HFF-Myc (cell line): ENCODE measurements at places on chromosomes 11 and 22.

- no peak for DNase-seq
These were observed 113.4 kb downstream of the MTNR1B start for GRCh38 chr11:93082900-93083299.

GRCh38 chr11:44804449-44805437 lies 78.0 kb downstream of the TSPAN18 start:
- DNase-seq: no peak

GRCh38 chr22:25763239-25763777 lies 21.3 kb downstream of the MYO18B start:
- no peak for DNase-seq

DNA sequence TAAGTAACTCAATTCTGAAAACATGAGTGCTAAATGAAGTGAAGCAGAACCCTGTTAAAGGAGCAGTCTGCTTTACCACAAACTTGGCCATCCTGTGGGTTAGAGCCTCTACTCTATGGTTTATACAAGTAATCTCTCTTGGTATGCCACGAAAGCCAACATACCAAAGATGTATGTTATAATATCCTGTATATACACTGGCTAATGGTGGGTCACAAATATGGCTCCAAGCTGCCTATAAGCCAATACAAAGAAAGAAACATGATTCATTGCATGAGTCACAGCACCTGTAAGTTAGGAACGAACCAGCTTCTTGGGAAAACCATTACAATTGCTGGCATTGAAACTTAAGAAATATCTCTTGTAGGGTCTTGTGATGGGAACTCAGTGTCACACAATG lies 16.1 kb downstream of the XRRA1 start:
- no peak for DNase-seq

DNA sequence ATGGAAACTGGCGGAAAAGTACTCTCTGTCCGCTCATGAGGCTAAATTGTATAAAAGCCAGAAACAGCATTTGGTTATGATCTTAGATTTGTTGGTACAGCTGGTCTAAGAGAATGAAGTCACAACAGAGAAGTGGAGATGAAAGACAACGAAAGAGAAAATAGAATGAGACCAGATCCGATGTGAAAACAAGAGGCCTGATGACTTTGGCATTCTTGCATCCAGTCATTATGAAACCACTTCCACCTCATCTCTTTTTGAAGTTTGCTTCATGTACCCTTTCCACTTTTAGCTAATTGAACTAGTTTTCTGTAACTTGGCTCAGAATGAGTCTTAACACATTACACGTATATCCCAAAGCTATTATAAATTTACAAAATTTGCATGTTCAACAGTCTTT lies 1431.7 kb downstream of the LRRC4C start:
- no peak for DNase-seq

GRCh38 chr11:34308913-34309585 lies 48.8 kb downstream of the ABTB2 start:
- DNase-seq: no peak
